Anterior cingulate cortex (tissue), 58 donors: ENCODE measurements at places on chromosomes 7 and 10.

- DNase-seq, result no peak
Measured at GRCh38 chr10:129833468-129833950, 130.6 kb downstream of the EBF3 start.

GRCh38 chr7:75704928-75705327 is 33.8 kb downstream of the HIP1 start:
- no peak for DNase-seq

GRCh38 chr7:79520543-79520942 is 67.1 kb upstream of the MAGI2 start:
- DNase-seq, result no peak

DNA sequence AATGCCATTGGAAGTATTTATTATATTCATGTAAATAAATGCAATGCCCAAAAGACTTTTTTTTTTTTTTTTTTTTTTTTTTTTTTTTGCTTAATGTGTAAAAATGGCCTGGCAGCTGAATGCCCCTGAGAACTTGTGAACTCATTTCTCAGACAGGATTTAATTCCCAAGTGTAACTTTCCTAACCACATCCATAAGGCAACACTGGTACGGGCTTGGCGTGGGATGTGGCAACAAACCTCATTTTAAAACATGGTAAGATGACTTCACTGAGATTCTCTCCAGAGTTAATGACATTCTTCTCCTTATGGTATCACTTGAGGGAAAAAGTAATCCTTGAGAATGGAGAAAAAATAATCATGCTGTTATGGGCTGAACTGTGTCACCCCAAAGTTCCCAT is 150.4 kb downstream of the DGKI start:
- DNase-seq, result no peak

- no peak for DNase-seq
Measured at GRCh38 chr10:14692344-14693076, 82.2 kb downstream of the FAM107B start.
